ENCODE measurements at places on chromosomes 2 and 18. TPM values are rescaled to one million over a fixed set of nuclear protein-coding genes. Genes with fewer than 3 reads are reported as not detected.

The RASGRP3 gene
- 50.3 TPM for total RNA-seq

The EGR4 gene
- total RNA-seq, result not detected

The PAX3 gene
- total RNA-seq, result not detected

The SP140 gene
- 0.91 TPM for total RNA-seq

The PSME4 gene
- total RNA-seq, result 88.0 TPM

The MEP1B gene
- total RNA-seq, result not detected

The APLF gene
- 6.2 TPM for total RNA-seq

The PCARE gene
- total RNA-seq, result 5.3 TPM

The ASXL3 gene
- total RNA-seq, result 9.4 TPM

The LRPPRC gene
- 81.8 TPM for total RNA-seq

The SESTD1 gene
- total RNA-seq, result 41.9 TPM
